ENCODE measurements at places on chromosomes 5 and 9. TPM values are rescaled to one million over a fixed set of nuclear protein-coding genes. Genes with fewer than 3 reads are reported as not detected.

The NELFB gene
- total RNA-seq = 58.2 TPM

The ZNF454 gene
- not detected for total RNA-seq

The IL4 gene
- total RNA-seq = not detected

DNA sequence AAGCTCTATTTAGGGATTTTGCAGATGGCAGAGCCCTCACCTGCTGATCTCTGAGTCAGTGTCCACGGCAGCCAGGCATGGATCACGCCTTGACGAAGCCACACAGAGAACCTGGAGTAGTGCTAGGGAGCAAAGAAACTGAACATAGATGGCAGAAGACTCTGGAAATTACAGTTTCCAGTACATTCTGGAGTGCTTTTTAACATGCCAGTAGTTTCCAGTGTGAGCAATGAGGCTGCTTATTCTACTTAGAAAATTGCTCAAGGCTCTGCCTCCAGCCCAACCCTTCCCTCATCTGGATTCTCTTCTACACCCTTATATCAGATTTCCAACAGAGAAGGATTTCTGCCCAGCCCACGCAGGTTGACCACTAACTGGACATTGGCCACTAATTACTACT, 203.3 kb downstream of the ADAMTS12 start:
- no peak overlapping the region for H3K27ac ChIP-seq
- H3K4me3 ChIP-seq = no peak overlapping the region
- no peak for DNase-seq
- no peaks in the 10 kb centered on the region for H3K36me3 ChIP-seq
- H3K4me1 ChIP-seq = peaks cover 26% of the 10 kb centered on the region

DNA sequence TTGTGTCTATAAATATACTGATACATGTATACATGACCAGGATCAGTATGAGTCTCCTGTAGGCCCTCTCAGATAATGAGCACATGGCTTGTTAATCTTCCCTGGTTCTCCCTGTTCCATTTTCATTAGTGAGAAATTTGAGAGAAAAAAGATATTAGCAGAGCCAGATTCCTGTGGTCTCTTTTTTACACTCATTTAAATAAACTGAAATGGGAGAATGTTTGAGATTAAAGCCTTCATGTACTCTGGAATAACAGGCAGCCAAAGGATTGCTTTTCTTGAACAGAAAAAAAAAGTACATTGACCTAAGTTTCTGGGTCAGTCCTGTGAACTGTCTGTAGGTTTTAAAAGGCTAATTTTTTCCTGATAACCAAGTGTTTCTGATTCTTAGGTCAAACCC, 44.2 kb downstream of the PWWP2A start:
- no peak overlapping the region for H3K4me3 ChIP-seq
- no peak for DNase-seq
- H3K36me3 ChIP-seq = peaks cover 31% of the 10 kb centered on the region
- H3K27ac ChIP-seq = no peak overlapping the region

- H3K4me1 ChIP-seq = peaks cover 11% of the 10 kb centered on the region
- H3K4me3 ChIP-seq = no peak overlapping the region
- no peaks in the 10 kb centered on the region for H3K36me3 ChIP-seq
- no peak overlapping the region for H3K27ac ChIP-seq
- DNase-seq = no peak
Observed at GRCh38 chr9:132993511-132993939, 15.0 kb downstream of the GFI1B start.

GRCh38 chr5:27708534-27708933, 670.1 kb upstream of the CDH9 start:
- H3K27me3 ChIP-seq = no peaks in the 10 kb centered on the region
- DNase-seq = no peak
- H3K4me1 ChIP-seq = no peaks in the 10 kb centered on the region
- H3K36me3 ChIP-seq = no peaks in the 10 kb centered on the region
- H3K4me3 ChIP-seq = no peak overlapping the region

DNA sequence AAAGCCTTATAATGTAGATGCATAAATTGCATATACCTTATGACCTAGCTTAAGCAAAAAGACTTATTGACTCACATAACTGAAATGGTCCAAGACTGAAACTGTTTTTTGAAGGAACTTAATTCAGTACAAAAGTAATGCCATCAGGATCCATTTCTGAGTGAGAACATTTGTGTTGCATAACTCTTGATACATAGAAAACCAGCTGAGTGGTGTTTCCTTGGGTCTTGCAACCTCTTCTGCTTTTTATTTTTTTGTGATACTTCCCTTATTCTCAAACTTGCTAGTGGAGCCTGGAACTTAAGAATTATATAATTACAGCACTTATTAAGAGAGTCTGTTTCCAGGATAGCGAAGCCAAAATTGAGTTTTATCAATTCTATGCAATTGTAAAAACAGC, 272.0 kb downstream of the MAN2A1 start:
- DNase-seq = no peak
- H3K27me3 ChIP-seq = no peaks in the 10 kb centered on the region
- H3K4me3 ChIP-seq = no peak overlapping the region
- H3K36me3 ChIP-seq = no peaks in the 10 kb centered on the region
- H3K4me1 ChIP-seq = no peaks in the 10 kb centered on the region
- no peak overlapping the region for H3K27ac ChIP-seq

DNA sequence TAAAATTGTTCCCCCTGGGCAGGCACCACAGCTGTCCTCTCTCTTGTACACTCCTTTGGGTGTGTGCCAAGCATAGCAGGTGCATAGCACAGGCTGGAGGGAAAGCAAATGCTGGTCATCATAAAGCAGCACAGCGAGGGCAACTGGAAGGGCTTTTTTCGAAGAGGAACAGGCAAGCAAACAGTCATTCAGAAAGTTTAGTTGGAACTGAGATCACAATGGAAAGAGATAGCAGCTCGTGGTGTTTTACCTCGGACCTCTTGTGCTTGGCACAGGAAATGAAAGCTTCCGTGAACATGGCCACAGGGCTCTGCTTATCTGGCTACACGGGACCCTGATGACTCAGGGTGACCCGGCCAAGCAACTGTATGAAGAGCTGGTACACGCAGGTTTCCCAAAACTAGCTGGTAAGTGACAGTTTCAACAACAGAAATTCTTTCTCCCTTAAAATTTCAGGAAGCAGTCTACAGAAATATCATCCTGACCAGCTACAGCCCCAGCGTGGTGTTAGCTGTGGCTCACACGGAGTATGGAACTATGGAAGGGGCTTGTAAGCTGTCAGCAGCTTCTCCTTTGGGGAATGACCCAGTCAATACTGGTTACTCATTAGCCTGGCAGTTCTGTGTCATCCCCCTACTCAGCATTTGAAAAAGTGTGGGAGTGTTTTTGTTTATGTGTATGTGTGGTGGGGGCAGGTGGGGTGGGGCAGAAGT, 48.1 kb downstream of the POC5 start:
- H3K27ac ChIP-seq = peak overlapping the region; percentile 73
- H3K27me3 ChIP-seq = no peaks in the 10 kb centered on the region
- H3K4me3 ChIP-seq = peak overlapping the region; percentile 80
- no peak for DNase-seq

DNA sequence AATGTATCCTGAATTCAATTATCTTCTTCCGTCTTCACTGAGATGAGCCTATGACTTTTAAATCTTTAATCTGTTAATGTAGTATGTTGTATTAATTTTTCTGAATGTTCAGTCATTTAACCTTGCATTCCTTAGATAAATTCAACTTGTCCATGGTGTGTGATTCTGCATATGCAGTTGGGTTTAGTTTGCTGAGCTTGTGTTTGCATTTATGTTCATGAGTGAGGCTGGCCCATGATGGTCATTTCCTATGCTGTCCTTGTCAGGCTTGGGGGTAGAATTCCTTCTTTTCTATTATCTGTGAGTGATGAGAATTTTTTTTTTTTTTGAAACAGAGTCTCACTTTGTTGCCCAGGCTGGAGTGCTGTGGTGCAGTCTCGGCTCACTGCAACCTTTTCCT, 131.8 kb upstream of the COL5A1 start:
- H3K27ac ChIP-seq = no peak overlapping the region
- peaks cover 3% of the 10 kb centered on the region for H3K27me3 ChIP-seq
- no peak for DNase-seq
- H3K4me3 ChIP-seq = no peak overlapping the region
- H3K4me1 ChIP-seq = no peaks in the 10 kb centered on the region

GRCh38 chr5:73116506-73116905, 3.9 kb upstream of the TMEM171 start:
- H3K27me3 ChIP-seq = peaks cover 62% of the 10 kb centered on the region
- no peak overlapping the region for H3K4me3 ChIP-seq
- H3K27ac ChIP-seq = no peak overlapping the region
- H3K36me3 ChIP-seq = no peaks in the 10 kb centered on the region

Measured in activated B cell treated with CpG ODN at 0.5 μM for 24 hours (primary cell).